ENCODE measurements at places on chromosomes 11 and 22. TPM values are rescaled to one million over a fixed set of nuclear protein-coding genes. Genes with fewer than 3 reads are reported as not detected.

PKDREJ gene
- not detected for total RNA-seq

CSNK2A3 gene
- total RNA-seq = 1.3 TPM

ISX gene
- not detected for total RNA-seq

TEX12 gene
- total RNA-seq = 0.32 TPM

SEC14L2 gene
- total RNA-seq = 19.0 TPM

CNIH2 gene
- 1.2 TPM for total RNA-seq

GRCh38 chr22:40819599-40820140 is 524 bp upstream of the SLC25A17 start:
- DNase-seq = no peak

- DNase-seq = no peak
Measured at GRCh38 chr11:31807799-31808667, 3.1 kb downstream of the PAX6 start.

DNA sequence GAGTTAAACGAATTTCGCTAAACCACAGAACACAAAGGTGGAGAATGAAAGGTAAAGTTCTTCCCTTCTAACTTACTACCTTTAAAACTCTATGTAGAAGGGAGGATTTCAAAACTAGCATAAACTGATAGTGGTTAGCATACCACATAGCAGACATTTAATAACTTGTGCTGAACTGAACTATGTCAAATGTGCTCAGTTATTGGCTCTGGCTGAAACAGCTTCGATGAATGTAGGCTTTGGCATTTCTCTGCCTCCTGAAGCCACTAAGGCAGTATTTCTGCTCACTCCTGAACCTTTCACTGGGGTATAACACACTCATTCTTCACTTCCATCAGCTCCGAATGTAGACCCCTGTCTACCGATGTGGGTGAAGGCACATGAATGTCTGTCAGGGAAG is 1188.1 kb downstream of the LRRC4C start:
- DNase-seq = no peak

DNA sequence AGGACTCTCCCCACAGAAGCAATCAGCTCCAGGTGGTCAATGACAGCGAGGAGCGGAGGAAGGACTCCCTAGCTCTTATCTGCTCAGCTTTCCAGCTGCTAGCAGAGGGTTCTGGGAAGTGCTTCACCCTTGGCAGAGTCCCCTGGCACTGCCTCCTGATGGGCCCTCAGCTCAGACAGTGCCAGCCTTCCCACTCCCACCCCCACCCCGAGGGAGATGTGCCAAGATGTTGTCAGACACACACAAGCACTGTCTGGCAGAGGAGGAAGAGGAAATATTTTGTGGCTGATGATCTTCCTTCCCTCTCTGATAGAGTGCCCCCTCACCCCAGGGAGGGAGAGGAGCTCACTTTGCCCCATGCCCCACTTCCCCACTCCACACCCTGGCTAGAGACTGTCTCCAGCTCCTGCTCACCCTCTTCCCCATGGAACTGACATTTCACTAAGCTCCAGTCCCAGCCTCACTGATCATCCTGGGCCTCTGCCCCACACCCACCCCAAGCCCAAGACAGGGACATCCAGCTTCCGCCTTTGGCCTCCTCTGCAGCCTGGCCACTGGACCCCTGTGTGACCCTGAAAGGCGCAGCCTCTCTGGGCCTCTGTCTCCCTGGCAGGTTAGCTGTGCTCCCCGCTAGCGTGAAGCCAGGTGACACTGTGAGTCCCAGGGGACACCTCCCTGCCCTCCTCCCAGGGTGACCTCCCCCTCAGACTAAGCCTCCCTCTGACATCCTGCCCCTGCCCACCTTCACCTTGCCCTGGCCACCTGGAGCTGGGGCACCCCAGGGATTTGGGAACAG is 44.5 kb downstream of the SLCO2B1 start:
- no peak for DNase-seq

DNA sequence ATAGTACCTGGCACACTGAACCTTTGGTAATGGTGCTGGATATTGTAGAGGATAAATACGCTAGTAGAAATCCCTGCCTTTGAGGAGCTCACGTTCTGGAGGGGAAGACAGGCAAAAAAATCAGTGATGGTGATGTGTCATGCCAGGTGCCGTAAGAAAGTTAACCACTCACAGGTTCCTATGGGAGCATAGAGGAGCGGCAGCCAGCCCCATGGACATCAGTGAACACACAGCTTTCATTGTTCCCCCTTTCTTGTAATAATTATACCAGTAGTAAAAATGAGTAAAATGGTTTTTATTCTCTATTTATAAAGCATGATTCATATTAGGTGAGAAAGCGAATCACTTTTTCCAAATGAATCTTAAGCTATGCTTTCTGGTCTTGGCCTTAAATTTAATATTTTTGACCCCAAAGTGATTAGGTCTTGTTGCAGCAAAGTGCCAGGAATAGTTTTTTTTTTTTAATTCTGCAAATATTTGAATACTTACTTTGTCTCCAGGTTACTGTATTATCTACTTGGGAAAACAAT is 57.9 kb downstream of the UVRAG start:
- no peak for DNase-seq

- no peak for DNase-seq
Measured at GRCh38 chr11:19447150-19447566, 206.4 kb upstream of the E2F8 start.

GRCh38 chr11:45927332-45927683 is 4.9 kb downstream of the LARGE2 start:
- no peak for DNase-seq

DNA sequence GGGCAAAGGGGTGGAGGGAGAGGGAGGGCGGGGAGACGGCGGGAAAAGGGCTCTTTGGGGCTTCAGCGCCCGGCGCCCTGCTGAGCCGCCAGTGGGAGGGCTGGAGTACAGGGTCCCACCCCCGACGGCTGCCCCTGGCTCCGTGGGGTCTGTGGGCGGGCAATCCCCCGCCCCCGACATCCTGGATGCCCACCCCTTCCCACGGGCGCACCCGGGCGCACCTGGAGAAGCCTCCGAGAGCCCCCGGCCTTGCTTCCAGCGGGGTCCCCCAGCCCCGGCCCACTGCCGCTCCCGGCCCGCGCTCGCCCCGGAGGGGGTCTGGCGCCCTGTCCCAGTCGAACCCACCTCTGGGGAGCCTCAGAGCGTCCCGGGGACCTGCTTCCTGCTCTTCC is 394 bp downstream of the CHRM4 start:
- DNase-seq = no peak

- no peak for DNase-seq
Measured at GRCh38 chr11:123472236-123472935, 42.3 kb downstream of the GRAMD1B start.

GRCh38 chr11:26144291-26144690 is 187.6 kb upstream of the ANO3 start:
- no peak for DNase-seq

DNA sequence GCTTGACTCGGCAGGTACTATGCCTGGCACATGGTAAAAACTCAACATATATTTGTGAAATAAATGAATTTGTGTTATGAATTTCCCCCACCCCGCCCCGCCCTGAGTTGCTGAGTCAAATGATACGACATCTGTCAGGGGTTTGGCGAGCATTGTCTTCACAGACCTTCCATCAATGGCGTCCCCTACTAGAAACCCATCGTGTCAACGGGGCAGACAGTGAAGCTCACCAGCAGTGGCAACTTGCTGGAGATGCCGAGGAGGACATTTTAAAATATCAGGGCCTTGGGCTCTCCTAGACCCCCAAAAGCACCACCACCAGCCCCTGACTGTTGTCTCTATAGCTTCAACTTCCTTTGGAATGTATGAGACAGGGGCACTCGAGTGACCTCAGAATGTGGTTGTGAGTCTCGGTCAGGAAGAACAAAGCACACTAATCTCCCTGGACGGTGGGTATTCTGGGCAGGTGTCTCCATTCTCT is 761 bp upstream of the NXF1 start:
- peak; percentile 39 for DNase-seq

DNA sequence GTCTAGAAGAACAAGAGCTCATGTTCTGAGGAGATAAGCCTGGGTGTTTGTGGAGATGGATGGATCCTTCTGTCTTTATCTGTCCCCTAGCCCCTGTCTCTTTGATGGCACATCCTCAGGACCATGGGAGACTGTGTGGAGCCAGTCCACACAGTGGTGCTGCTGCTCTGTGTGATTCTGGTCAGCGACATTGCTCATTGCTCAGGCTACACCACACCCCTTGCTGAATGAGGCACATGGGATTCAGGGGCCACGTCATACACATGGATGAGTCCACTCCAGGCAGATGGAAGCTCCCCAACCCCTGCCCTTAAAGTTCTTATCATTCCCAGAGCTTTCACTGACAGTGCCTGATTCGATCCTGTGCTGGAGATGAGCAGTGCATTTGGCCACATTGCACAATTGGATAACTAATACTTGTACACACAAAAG is 222.2 kb downstream of the NAV2 start:
- no peak for DNase-seq

GRCh38 chr22:23207729-23208393 is 27.6 kb downstream of the BCR start:
- DNase-seq = no peak
